NCI-H1417 treated with DMSO at 0.1 percent for 48 hours (cell line): ENCODE measurements at places on chromosomes 4 and X.

DNA sequence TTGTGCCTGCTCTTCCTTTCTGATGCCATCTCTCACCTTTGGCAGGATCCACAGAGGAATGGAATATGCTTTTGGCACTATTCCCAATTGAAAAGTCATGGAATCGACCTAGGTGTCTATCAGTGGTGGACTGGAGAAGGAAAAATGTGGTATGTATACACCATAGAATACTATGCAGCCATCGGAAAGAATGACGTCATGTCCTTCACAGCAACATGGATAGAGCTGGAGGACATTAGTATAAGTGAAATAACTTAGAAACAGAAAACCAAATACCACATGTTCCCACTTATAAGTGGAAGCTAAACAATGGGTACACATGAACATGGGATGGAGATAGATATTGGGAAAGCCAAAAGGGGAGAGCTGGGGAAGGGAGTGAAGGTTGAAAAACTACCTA, 58.3 kb upstream of the SMIM31 start:
- no peak for DNase-seq

- no peak for DNase-seq
Measured at GRCh38 chrX:149641432-149641831, 9.8 kb upstream of the TMEM185A start.

DNA sequence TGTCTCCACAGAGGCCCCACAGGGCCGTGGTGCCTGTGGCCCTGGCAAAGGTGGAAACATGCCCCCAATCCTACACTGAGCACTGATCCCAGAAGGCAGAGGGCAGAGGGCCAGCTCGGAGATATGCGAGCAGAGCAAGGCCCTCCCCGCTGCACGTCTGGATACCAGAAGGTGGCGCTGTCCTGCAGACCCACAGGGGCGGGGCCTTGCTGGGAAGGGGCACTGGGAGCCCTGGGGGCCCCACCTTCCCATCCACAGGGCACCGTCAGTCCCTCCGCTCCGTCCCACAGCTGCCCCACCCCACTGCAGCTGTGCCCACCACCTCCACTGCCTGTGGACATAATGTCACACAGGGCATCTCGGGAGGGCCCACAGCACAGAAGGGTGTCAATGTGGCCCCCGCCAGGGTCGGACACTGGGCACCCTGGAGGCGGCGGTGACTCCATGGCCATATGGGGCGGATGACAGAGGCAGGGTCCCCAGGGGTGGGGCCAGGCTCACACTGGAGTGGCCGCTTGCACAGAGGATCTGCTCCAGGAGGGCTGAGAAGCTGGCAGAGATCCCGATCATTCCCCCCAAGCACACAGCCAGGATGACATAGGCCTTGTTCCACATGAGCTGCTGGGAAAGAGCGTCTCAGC, 4.8 kb downstream of the SLC49A3 start:
- no peak for DNase-seq

GRCh38 chr4:24771241-24771640, 24.1 kb upstream of the SOD3 start:
- no peak for DNase-seq

GRCh38 chrX:12999422-12999821, 24.5 kb downstream of the TMSB4X start:
- DNase-seq = no peak

DNA sequence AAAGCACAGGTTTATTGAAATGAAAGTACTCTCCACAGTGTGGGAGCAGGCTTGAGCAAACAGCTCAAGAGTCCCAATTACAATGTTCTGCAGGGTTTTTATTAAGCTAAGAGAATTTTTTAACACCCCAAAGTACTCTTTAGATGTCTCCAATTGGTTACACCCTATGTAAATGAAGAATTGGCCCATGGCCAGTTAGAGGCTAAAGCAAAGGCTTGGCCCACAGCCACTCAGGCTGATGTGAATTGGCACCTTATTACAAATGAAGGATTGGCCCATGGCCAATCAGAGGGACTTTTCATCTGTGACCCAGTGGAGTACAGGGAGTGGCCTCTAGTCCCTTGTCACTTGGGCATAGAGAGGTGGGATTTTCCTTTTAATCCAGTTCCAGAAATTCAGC, 30.1 kb upstream of the IQCM start:
- DNase-seq = no peak

GRCh38 chr4:110309675-110310074, 111.3 kb upstream of the ELOVL6 start:
- no peak for DNase-seq
